NCI-H187 (cell line): ENCODE measurements at places on chromosomes 3 and 15.

DNA sequence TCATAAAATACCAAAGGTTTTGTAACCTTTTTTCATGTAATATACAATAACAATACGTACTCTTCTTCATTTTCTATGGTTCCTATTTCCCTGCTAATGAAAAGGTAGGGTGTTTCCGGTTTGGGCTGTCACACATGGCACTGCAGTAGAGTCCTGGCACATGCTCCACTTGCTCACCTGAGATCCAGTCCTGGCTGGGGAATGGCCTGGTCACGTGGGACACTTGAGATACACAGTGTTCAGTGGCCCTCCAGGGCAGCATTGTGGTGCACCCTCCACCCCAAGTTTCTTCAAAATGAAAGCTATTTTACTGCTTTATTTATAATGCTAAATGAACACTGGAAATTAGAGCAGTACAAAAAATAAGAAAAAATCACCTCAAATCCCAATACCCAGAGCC lies 23.2 kb downstream of the MRPS25 start:
- DNase-seq, result no peak

DNA sequence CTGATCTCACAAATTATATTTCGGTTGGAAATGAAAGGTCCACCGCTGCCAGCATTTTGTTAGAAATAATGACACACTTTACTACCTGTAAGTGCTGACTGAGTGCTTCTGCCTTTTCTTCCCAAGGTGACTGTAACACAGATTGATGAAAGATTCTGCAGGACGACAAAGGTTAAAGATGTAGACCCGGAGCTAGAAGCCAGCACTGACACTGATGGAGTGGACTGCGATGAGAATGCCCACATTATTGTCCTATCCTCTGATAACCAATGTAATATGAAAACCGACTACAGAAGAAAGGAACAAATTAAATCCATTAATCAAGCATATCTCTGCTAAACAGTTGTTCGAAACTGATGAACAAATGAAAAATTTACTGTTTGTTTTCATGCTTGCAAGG lies 666.5 kb downstream of the GBE1 start:
- no peak for DNase-seq

GRCh38 chr3:145383416-145383815 lies 777.6 kb downstream of the PLOD2 start:
- no peak for DNase-seq

GRCh38 chr15:61206767-61207166 lies 22.3 kb downstream of the RORA start:
- no peak for DNase-seq

DNA sequence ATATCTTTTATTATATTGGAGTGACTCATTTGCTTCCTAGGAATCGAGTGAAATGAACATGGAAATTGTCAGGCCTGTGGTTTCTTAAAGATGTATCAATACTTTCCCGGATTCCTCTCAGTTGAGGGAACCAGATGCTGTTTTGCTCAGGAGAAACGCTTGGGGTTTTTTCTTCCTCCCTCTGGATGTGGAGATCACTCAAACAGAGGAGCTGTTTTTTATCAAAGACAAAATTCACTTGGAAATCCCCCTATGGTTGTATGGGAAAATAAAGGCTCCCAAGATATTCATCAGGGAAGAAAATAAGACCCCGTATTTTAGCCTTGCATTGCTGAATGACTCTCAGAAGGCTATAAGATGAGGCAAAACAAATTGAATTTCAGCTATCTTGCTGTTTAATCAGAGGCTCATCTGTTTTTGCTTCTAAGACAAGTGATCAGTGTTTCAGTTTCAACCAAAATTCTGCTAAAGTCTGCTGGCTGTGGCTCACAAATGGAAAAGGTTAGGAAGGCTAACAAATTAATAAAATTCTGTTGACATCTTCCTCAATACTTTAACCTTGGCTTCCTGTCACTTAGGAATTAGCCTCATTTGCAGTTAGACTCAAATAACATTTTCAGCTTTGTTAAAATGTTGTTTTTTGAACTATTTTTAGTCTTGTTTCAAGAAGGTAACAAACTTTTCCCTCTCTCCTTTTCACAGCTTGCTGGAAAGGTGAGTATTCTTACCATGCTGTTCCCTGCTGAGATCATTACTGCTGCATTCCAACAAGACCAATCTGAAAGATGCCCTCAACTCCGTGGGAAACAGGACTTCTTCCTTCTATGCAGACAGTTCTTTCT lies 83.6 kb downstream of the COL6A5 start:
- no peak for DNase-seq

GRCh38 chr3:185971579-185971978 lies 33.8 kb upstream of the TRA2B start:
- no peak for DNase-seq

DNA sequence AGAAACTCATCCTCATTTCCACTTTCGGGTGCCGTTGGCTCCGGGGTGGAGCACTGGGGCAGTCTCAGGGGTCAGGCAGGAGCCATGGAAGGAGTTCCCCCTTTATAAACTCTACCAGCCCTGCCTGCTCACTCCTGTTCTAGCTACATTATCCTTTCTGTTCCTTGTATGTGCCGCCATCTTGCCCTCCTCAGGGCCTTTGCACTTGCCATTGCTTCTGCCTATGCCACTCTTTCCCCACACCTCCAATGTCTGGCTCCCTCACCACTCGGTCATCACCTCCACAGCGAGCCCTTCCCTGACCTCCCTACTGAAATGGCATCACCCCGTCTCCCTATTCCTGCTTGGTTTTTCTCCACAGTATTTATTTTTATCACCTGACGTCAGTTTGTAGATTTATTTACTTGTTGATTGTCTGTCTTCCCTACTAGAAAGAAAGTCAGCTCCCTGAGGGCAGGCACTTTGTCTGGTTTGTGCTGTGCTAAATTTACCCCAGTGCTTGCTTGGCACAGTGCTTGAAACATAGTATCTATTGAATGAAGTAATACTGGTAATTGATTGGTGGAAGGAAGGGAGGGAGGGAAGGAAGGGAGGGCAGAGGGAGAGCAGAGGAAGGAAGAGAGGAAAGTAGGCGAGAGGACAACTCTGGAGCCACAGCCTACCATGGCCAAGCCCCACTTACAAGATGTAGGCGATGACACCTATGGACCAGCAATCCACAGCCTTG lies 8.8 kb downstream of the CAMK1 start:
- DNase-seq, result no peak

GRCh38 chr15:90036806-90037510 lies 35.8 kb downstream of the ZNF710 start:
- no peak for DNase-seq

GRCh38 chr15:66484539-66485112 lies 12.9 kb downstream of the SNAPC5 start:
- DNase-seq, result no peak

GRCh38 chr15:80436511-80437307 lies 32.5 kb downstream of the ARNT2 start:
- DNase-seq, result no peak

DNA sequence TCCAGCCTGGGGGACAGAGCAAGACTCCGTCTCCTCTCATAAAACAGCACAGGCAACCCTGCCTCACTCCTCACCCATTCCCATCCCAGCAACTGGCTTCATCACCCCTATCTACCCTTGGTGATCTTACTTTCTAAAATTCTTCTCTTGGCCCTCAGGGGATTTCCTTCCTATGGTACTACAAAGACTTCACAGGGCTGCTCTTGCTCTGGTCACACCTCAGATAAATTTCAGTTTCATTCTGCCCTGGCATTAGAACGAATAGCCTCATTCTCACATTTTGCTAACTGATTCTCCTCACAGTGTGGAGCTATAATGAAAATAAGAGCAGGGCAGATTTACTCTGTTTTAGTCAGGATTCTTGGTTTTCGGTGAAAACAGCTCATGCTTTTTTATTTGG lies 22.1 kb upstream of the CRBN start:
- DNase-seq, result no peak

DNA sequence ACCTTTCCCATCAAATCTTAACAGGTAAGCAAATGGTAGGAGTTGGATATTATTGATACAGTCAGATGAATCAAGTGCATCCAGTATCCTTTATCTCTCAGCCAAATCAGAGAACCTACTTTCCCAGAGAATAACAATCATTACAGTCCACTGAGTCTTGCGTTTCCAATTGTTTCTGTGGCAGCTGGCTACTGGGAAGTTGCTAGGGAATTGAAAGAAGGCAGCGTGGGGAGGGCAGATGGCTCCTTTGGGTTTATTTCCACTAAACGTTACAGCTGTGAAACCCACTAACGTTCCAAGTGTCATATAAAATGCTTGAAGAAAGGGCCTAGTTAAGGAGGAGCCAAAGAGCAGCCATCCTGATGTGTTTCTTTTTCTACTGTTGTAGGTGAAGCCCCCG lies 78.4 kb downstream of the WDR72 start:
- no peak for DNase-seq

DNA sequence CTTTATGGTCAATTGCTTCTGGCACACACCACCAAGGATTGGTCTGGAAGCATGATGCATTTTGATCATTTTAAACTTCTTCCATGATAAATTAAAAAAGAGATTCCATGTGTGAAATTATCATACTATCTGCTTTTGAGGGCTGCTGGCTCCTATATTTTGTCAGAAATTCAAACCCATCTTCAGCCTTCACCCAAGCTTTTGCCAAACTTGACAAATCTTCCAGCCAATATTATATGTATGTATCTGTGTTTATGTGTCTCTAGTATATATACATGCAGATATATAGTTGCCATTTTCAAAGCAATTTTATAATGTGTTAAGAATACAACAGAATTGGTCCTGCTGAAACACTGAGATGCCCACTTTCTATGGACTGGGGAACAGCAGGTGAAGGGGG lies 275.7 kb downstream of the AGBL1 start:
- DNase-seq, result no peak

GRCh38 chr3:4994144-4994730 lies 15.0 kb downstream of the BHLHE40 start:
- no peak for DNase-seq

DNA sequence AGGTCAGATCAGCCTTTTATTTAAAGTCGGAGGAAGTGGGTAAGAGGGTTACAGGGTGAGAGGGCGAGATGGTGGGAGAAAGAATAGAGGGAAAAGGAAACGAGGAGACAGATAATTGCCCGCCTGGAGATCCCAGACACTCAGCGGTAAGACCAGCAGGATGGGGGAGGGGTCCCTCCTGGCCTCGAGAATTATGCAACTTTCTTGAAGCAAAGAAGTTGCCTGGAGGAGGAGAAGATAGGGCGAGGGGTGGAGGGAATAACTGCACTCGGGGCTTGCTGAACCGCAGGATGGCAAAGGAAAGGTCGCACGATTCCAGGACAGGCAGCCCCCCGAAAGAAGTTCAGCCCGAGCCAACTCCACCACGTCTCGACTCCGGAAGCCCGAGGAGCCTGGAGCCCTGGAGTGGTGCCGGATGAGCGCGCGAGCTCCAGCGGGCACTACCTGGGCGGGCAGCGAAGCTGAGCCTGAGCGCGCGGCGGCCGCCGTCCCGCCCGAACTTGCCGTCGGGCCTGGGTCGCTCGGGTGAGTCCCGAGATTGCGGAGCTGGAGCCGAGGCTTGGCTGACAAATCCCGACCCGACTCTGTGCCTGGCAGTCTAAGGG lies 402 bp downstream of the WWTR1 start:
- no peak for DNase-seq

- no peak for DNase-seq
Measured at GRCh38 chr15:42363942-42364341, 4.6 kb downstream of the CAPN3 start.

GRCh38 chr15:63896336-63897115 lies 62.8 kb upstream of the HERC1 start:
- no peak for DNase-seq

GRCh38 chr3:141379250-141379966 lies 11.1 kb downstream of the ZBTB38 start:
- no peak for DNase-seq

DNA sequence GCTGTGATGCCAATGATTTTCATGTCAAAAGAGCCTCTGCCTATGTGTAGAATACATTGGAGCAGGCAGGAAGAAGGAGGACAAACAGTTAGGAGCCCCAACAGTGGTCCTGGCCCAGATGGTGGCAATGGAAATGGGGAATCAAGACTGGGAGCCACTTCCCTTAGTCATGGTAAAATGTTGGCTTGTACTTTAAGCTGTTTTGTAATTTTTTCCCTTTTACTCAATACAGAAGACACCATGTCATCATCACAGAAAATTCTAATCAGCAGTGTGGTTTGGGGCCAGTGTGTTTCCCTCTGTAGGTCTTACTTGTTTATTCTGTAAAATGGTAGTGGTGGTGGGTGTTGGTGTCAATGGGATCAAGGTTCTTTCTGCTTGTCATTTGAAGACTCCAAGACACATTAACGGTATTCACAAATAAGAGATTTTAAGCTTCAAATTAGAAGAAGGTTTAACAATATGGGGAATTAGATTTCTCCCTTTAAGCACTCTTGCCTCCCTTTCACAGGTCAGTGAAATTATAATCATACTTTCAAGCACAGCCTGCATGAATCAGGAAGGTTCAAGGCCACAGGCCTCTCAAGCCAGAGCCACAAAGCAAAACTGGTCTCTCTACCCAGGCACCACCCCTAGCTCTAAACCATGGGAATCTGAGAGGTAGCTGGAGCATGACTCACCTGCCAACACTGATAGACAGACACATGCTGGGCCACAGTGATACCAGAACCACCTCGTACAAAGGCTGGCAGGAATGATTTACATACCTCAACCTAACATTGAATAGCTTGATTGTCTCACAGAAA lies 24.9 kb downstream of the SIAH2 start:
- no peak for DNase-seq

- DNase-seq, result no peak
Measured at GRCh38 chr3:152496286-152496685, 227.6 kb downstream of the MBNL1 start.

DNA sequence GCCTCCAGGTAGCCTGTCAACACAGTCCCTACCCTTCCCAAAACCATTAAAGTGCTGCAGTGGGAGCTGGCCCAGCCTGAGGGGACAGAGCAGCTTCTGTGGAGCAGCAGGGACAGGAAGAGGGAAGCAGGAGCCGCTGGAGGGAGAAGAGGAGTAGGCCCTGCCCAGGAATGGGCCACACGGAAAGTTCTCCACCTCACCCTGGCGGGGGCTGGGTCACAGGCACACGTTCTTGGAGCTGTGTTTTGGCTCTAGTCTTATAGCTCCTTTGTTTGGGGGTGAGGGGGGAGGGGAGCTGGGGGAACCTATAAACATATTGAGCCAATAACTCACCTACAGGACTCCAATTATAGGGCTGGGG lies 508.6 kb downstream of the SHQ1 start:
- no peak for DNase-seq

DNA sequence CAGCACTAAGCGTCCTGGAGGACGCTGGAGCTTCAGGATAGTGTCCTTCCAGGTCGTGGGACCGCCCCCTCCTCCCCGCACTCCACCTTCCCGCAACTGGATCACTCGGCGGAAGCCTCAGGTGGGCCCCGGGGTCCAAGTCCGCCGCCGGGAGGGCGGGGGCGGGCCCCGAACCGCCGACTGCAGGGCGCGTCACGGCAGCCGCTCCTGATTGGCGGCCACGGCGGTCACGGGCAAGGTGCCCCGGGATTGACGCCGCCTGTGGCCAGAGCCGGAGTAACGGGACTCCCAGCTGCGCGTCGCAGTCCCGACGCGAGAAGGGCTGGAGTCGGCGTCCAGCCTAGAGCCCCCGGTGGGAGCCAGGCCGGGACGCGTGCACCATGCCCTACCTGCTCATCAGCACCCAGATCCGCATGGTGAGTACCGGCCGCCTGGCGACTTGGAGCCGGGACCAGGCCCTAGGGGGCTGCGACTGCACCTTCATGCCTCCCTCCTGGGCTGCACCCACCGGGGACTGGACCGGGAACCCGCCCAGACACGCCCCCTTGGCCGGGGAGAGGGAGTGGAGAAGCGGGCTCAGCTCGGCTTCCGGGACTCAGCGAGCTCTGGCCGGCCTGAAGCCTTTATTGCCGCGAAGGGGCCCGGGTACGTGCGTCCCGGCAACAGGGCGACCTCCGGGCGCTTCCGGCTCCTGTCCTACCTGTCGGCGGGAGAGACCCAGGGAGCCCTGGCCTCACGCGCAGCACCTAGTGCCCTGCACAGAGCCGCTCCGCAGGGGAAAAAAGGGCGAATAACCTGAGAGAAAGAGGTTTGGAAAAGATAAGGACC lies at the start of gene GCHFR:
Gene GCHFR (plus strand): TSS at position 268 of the 828 bp plus-strand sequence. CDS start 113 bp downstream, at position 381.
- no peak for DNase-seq
